ENCODE measurements at places on chromosomes 12 and 14. TPM values are rescaled to one million over a fixed set of nuclear protein-coding genes. Genes with fewer than 3 reads are reported as not detected.

- no peak for DNase-seq
These were observed 195.2 kb downstream of the ATXN7L3B start for GRCh38 chr12:74732826-74733225.

GRCh38 chr12:95837240-95838038 is 21.3 kb upstream of the SNRPF start:
- DNase-seq, result no peak

The GPRC5D gene
- total RNA-seq, result not detected

The BICDL1 gene
- 57.6 TPM for total RNA-seq

The PLEKHG7 gene
- total RNA-seq, result not detected

The CEP128 gene
- total RNA-seq, result 28.3 TPM

The KRT6C gene
- not detected for total RNA-seq

The DCN gene
- total RNA-seq, result 612 TPM

GRCh38 chr14:55620277-55620676 is 40.3 kb downstream of the KTN1 start:
- DNase-seq, result no peak

The SIX1 gene
- 0.56 TPM for total RNA-seq

GRCh38 chr14:22932146-22932545 is 3.0 kb upstream of the PRMT5 start:
- DNase-seq, result no peak

DNA sequence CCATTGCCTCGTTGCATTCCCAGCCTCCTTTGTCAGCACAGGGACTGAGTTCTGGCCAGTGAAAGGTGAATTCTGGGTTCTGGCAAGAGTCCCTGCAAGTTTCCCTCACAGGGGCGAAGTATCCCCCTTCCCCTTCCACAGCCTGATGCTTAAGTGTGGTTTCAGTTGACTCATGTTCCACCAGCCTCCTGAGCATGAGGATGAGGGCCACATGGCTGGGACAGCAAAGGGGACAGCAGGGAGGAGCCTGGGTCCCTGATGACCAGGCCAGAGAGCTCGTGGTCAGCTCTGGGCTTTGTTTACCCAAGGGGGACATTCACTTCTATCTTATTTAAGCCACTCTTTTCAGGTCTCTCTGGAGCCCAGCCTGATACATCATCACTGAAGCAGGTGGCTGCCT is 36.5 kb downstream of the CACNA2D4 start:
- DNase-seq, result no peak

The RTN1 gene
- total RNA-seq, result 0.32 TPM

- DNase-seq, result no peak
These were observed 45.4 kb downstream of the PHLDA1 start for GRCh38 chr12:75986001-75986746.

- DNase-seq, result no peak
These were observed 19.1 kb upstream of the SLC38A2 start for GRCh38 chr12:46391630-46392029.

The DACT1 gene
- total RNA-seq, result 0.11 TPM

The HVCN1 gene
- 11.5 TPM for total RNA-seq

DNA sequence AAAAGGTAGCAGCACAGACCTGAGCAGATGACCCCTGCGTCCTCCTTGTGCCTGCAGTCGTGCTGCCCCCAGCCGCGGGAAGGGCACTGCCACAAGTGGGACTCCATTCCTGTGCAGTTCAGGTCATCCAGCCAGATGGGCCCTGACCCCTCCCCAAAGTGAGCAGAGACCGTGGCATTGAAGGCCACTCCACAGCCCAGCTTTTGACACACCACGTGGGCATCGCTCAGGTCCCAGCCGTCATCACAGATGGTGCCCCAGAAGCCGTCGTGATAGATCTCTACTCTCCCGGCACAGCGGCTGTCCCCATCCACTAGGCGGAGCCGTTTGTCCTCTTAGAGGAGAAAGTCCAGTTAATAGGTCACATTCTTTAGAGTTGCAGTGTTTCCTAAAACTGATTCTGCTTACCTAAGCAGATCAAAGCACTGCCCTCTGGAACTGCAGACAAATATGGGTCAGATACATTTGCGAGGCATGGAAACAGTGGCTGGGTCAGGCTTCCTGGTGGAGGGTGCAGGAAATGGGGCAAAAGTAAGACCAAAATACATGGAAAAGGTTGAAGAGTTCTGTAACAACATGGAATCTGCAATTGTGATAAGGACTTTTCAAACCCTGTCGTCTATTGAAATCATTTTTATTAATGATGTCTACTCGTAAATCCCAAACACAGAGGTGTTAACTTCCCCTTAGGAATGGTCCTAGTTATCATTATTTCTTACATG is 69.4 kb downstream of the CD163L1 start:
- peak; percentile 83 for DNase-seq

- no peak for DNase-seq
These were observed 11.5 kb downstream of the SYNDIG1L start for GRCh38 chr14:74414403-74415114.

- peak; percentile 76 for DNase-seq
These were observed 270.3 kb downstream of the CCDC91 start for GRCh38 chr12:28460420-28461130.

DNA sequence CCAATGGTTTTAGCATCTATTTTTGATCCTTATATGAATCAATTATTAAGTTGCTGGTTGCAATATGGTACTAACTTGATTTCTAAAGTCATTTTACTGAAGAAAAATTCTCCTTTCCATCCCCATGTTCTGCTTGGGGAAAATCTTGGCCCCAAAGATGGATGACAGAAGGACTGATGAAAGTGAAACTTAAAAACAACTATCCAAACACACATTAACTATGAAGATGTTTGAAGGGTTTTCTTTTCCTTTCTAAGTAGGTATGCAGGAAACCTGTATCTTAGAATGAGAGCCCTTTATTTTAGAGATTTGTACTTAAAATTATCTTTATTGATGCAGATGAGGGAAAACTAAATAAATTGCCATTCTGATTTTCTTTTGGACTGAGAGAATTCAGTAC is 5.9 kb downstream of the C12orf71 start:
- DNase-seq, result peak; percentile 14

- no peak for DNase-seq
These were observed 17.8 kb downstream of the GUCY2C start for GRCh38 chr12:14678547-14679150.

DNA sequence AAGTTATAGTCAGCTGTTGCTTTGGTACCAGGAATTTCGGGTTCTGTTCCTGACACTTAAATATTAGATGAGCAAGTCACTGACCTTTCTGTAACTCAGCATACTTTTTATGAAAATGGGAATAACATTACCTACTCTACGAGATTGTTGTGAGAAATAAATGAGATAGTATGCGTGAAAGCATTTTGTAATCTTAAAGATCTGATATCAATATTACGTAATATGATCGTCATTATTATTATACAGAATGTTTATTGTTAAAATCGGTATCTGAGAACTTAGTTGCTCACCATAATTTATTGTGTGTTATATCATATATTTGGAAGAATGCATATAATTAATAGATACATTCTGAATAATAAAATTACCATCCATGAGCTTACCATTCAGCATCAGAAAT is 6.1 kb upstream of the NECAP1 start:
- DNase-seq, result no peak

The ZC3H14 gene
- total RNA-seq, result 91.1 TPM

DNA sequence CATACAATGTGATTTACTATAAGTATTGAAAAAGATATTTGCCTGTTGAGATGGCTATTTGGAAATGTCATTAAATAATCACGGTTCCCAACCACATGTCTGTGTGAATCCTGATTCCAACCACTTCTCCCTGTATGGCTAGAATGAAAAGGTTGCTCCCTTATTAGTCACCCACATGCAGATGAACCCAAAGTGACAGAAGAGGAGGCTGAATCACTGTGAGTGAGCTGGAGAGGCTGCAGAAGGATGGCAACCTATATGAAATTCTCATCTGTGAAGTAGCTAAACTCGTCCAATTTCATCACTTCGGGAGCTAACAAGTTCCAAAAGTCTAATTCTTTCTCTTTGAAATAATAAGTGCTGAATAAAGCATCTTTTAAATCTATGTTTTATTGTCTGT is 300.5 kb downstream of the PRKD1 start:
- DNase-seq, result no peak

GRCh38 chr12:85708775-85709174 is 127.4 kb downstream of the RASSF9 start:
- DNase-seq, result no peak

The METTL25 gene
- total RNA-seq, result 15.9 TPM

GRCh38 chr12:103177639-103178255 is 220.3 kb downstream of the ASCL1 start:
- no peak for DNase-seq

DNA sequence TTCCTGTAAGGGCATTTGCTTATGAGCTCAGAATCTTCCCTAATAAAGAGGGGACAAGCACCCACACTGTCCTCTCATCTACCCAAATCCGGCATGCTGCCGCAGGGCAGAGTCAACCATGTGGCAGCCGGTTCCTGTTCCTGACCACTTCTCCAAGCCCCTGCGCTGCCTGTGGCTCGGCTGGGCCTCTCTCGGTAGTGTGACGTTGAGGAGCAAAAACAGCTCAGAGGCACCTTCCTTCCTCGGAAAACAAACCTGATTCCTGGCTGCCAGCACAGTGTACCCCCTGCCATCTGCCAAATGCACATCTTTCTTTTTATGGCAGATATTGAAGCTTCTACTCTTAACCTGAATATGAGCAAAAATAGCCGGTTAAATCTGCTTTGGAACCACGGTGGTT is 50.5 kb downstream of the CFAP251 start:
- DNase-seq, result no peak

The PPP1R36 gene
- total RNA-seq, result 0.18 TPM

GRCh38 chr12:103632554-103633216 is 45.6 kb downstream of the STAB2 start:
- DNase-seq, result peak; percentile 96

DNA sequence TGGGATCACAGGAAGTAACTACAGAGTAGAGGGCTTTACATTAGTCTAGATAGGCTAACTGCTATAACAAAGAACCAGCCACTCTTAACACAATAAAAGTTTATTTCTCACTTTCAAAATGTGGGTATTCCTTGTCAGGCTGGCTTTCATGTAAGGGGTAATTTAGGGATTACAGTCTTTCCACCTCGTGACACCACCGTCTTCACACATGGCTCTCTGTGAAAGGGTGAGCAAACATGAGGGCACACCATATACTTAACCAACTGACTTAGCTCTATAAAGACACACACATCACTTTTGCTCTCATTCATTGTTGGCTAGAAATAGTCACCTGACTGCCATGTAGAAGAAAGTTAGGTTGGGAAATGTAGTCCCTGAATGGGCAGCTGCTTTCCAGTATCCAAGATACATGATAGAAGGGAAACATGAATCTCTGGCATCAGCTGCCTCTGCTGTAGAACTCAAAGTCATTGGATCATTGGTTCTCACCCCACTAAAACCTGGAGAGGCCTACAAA is 66.1 kb upstream of the CRY1 start:
- DNase-seq, result no peak

The SLC25A47 gene
- total RNA-seq, result not detected

The IRAK4 gene
- total RNA-seq, result 31.0 TPM

The KRT75 gene
- not detected for total RNA-seq

DNA sequence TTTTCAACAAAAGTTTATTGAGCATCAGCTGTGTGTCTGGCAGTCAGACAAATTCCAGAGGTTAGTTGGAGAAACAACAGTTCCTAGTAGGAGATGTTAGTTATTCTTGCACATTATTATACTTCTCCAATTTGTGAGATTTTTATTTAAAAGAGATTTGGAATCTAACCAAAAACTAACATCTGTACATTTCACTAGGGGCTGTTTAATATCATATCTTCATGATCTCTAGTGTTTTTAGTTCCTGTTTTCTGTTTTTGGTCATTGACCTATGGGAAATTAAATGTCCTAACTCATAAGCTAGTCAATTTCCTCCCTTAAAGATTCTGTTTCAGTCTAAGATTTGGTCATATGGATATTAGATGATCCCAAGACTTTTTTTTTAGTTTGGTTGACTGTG is 34.1 kb upstream of the KLHDC2 start:
- no peak for DNase-seq

- no peak for DNase-seq
These were observed 877.6 kb upstream of the SEL1L start for GRCh38 chr14:82411298-82411697.

DNA sequence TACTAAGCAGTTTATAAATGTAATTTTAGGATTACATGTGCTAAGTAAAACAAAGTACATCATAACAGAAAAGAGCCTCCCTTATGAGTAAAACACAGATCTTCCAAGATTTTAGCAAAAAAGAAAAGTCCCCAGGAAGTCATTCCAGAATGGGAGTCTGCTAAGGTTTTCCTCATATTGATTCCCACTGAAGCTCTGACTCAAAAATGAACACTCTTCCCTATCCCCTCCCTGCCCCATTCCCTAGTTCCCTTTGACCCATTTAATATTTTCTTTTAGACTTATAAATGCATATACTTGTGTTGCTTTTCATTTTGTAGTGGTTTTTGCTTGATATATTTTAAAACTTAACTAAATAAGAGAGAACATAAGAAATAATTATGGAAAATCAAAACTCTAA is 40.1 kb downstream of the PTGER2 start:
- DNase-seq, result no peak

GRCh38 chr12:87801860-87802720 is 227.1 kb downstream of the C12orf50 start:
- no peak for DNase-seq

All from Karpas-422 (cell line).